ENCODE measurements at places on chromosomes 6 and 20.

DNA sequence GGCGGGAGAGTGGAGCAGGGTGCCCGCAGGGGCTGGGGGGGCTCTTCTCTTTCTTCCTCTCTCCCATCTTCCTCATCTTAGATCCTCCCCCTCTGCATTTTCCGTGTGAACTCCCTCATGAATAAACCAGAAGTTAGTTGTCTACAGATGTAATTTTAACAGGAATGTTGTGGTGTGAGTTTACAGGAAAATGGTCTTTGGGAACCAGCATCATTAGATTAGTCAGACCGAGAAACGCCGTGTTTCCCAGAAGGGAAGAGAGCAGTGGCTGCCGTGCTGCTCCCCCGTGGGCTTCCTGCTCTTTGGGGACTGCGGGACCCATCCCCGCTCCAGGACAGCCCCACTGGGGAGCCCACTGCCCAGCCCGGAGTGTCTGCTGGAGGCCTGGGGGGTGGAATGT is 3.4 kb downstream of the MYT1 start:
- no peak for DNase-seq

DNA sequence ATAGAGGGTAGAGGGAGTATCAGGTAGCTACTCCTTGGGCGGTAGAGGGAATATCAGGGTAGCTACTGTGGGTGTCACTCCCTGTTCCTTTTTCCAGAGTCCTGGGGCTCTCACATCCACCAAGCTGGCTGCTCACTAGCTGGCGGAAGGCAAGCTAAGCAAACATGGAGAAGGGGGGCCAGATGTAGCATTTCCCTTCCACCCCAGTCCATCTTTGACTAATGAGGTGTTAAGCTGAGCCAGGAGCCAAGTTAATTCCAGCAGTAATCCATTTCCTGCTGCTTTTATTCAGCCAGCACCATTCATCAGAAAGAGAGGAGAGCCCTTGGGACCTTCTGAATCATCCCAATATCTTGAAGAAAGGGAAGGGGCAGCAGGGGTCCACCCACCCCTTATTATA is 330.0 kb downstream of the ZFAND3 start:
- no peak for DNase-seq

DNA sequence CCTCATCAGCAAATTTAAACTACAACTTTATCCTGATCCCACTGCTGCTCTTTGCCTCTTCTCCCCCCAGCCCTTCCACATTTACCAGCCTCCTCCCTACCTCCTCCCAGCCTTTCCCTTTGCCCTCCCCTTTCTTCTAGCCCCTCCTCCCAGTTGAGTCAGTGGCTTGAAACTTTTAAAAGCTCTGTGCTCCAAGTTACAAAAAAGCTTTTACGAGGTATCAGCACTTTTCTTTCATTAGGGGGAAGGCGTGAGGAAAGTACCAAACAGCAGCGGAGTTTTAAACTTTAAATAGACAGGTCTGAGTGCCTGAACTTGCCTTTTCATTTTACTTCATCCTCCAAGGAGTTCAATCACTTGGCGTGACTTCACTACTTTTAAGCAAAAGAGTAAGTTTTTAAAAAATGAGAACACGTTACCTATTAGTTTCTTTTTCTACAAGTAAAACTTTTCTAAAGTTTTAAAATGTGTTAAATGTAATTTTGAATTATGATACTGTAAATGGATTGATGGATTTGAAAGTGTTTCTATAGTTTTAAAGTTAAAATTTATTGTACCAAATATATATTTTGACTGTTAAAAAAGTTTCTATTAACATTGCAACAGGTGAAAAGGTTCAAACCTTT is at the start of gene GJA1:
Gene GJA1 (plus strand): TSS at position 203 of the 626 bp plus-strand sequence. CDS start 11,202 bp downstream, outside the sequence.
- DNase-seq = no peak

GRCh38 chr20:43942667-43943285 is 28.1 kb downstream of the TOX2 start:
- DNase-seq = peak; percentile 26

DNA sequence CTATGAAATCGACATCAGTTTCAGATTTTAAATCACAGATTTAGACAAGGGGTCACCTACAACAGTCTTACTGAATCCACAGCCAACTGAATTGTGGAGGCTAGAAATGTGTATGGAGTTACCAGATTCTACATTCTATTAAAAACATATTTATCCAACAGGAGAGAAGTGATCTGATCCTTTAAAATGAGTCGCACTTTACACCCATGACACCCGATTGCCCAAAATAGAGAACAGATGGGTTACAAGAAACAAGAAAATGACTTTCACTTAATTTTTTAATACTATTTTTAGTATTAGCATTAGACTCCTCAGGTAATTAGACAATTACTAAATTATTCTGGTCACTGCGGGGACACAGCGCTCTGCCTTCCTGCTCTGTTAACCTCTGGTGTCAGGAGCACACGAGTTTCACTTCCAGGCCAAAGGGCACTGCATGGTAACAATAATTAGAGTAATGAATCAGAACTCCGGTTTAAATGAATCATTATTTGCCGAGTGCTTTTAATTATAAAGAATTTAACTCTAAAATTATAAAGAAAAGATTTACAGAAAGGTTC is 108.6 kb downstream of the ATP9A start:
- no peak for DNase-seq

DNA sequence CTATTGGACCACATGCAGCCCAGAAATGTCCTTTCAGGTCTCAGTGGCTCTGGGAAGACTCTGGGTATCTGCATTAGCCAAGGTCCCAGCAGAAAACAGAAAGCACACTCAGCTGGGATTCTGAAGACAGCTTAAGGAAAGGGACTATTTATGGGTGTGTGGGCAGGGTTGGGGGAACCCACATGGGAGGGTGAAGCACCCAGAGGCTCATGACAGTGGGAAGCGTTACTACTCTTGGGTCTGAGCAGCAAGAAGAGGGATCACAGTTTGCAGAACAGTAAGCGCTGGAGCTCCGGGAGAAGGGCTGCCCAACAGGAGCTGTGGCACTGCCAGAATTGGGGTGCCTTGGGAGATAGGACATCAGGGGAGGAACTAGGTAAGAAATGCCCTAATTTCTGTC is 12.4 kb upstream of the CDC5L start:
- DNase-seq = no peak

GRCh38 chr6:87779542-87779941 is 77.5 kb upstream of the AKIRIN2 start:
- DNase-seq = no peak

DNA sequence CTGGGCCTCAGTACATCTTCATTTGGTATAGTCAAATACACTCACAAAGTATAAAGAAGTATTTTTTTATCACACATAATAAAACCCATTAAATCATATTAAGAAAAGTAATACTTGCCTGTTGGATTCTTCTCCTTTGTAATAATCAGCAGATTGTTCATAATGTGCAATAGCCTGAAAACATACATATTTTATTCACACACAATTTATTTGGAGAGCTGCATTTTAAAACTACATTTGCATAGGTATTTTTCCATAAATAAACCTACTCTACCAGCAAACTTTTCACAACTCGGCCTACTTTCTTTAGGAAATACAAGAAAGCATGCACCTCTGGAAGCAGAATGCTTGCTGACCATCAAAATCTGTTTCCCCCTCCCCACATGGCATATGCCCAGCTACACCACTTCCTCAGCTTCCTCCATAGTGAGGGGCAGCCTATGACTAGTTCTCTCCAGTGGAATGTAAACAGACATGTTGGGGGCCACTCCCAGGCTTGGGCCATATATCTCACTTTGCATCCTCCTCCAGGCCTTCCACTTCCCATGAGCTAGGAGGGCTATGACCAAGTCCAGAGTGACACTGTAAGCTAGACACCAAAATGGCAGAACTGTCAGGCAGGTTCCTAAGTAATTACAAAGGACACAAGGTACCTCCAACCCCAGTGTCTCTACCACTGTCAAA is 28.3 kb downstream of the GZF1 start:
- DNase-seq = no peak

DNA sequence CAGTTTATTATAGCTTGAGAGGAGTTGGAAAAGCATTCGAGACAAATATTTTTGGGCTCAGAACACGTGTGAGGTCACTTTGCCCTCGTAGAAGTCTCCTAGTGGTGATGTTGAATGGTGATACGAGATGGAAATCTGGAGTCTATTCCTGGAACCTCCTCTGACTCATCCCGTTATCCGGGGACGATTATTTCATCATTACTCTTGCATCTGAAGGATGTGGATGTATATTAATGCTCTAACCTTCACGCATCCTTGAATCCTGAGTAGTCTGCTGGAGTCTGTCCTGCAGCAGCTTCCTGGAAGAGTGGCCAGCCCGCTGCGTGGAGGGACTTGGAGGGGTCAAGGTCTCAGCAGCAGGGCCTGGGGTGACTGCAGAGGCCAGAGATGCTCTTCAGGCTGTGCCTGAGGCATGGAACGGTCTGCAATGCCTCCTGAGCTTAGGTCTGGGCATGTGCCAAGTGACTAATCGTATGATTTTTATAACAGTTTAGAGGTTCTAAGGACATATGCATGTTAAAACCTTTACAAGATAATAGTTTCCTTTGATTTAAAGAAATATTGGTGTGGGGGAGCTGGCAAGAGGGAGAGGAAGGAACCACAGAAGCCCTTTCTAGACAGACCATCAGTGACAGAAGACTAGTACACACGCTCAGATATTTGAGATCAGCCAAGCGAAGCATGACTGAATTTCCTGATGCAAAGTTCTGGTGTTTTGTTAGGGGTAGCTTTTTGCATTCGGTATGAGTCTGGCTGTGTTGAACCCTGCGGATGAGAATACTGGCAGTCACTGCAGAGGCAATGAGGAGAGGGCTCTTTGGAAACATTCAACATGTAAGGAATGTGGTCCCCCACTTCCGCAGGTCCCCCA is 400.2 kb downstream of the QKI start:
- no peak for DNase-seq

DNA sequence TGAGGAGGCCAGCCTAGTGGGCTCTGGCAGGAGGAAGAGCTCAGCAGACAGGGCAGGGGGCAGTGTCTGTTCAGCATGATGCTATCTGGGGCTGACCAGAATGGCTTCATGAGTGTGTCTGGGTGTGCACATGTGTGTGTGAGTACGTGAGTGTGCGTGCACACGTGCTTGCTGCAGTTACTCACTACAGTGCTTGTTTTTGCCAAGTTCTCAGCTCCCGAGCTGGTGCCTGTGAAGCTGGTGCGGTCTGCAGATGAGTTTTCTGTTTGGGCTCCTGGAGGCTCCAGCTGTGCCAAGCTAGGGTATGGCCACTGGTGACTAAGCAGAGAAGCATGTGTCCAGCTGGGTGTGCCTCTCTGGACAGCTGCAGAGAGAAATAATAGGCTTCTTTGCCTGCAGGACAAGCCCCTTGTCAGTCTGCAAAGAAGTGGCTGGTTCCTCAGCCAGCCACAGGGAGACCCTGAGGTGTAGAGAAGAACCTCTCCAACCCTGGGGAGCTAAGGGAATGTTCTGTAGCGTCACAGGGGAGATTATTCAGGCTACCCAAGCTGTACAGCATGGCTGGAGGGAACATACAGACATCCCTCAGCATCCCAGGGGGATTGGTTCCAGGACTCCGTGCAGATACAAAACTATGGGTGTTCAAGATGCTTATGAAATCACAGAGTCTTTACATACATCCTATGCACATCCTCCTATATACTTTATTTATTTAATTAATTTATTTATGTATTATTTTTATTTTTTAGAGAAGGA is 40.2 kb upstream of the FAM50B start:
- DNase-seq = no peak

DNA sequence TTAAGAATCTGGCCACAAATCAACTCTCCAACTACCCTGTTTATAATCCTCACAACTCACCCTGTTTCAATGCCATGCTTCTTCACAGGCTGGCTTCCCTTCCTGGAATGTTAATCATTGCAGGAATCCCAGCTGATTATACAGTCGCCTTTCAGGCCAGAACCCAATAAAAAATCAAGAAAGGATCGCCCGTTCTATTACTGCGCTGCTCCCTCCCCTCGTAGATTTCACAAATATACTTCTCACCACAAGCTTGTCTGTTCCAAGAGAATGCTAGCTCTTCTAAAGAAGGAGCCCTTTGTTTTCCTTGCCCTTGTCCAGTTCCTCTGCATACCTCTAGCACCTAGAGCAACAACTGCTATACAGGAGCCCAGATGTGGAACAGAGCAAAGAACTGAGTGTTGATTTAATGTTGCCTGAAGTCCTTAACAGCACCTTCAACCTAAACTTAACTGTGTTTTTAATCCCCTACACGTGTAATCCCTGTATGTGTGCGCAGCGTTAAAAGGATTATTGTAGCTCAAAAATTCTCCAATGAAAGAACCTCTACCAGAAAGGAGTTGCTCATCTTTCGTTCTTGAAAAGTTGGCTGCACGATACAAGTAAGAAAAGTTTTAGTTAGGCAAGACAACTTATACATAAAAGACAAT is 988 bp downstream of the ECHDC1 start:
- DNase-seq = no peak

DNA sequence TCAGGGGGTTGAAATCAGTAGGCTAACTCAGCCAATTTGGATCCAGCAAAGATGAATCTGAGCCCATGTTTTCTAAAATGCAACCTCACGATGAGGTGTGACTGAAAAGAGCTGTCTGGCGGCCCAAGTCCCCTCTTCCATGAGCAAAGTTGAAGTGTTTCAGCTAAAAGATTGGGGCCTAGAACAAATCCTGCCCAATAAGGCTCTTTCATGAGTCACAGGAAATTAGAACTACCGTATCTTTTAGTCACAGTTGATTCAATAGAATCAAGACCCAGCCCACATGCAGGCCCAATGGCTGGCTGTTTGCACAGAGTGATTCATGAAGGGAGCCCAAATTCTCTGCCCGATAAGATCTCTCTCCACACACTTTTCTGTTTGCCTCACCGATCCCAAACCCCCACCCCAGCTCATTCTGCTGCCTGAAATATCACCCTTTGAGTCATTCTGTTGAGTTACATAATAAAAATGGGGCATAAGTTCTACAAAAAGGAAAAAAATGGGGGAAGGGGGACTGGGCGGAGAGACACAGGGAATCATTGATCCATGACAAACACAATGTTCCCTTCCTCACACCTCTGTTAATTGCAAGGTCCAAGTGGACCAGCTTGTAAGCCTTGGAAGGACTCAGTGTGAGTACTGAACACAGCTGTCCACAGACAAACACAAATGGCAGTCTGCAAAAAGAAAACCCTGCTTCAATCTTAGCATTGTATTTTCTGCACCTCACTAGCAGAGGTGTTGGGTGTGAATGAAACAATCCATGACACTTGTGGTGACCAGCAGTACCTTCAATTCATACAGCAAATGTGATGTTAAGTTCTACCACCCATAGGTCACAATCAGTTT is 13.8 kb downstream of the FOXQ1 start:
- no peak for DNase-seq

GRCh38 chr6:11092668-11093375 is 812 bp upstream of the SMIM13 start:
- DNase-seq = no peak

Measured in activated T-helper 2 cell treated with anti-CD3 and anti-CD28 coated beads, Interferon-gamma antibody, Interleukin-2, Interleukin-4, amounts not matched to agents 10 μg/mL and 5 μg/mL and 100 μg/mL, durations not matched to agents 14 hours and 24 hours and 36 hours (primary cell).